NCI-H526 treated with DMSO at 0.1 percent for 48 hours (cell line): ENCODE measurements at places on chromosomes 3 and 15.

- DNase-seq = no peak
These were observed 1218.1 kb downstream of the ROBO2 start for GRCh38 chr3:78257951-78258530.

GRCh38 chr3:155701882-155702465 lies 42.9 kb downstream of the PLCH1 start:
- peak; percentile 61 for DNase-seq

DNA sequence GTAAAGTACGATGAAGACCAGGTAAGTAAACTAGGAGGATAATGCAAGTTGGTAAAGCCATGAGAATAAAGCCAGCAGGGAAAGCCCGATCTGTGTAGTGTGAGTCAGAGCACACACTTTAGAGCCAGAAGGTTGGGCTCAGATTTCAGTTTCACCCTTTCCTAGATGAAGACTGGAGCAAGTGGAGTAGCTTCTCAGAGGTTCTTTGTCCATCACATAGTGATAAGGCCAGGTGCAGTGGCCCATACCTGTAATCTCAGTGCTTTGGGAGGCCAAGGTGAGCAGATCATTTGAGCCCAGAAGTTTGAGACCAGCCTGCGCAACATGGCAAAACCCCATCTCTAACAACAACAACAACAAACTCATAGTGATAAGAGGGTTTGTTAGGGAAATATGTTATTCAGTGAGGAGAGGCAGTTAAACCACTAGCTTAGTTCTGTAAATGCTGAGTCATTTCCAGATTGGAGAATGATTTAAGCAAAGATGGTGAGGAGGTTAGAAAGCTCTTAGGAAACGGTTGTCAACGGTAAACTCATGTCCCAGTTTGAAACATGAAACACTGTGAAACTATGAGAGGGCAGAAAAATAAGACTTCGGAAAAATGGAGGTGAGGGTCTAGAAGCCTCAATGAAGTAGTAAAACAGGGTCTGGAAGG lies 39.0 kb downstream of the IL12A start:
- no peak for DNase-seq

- no peak for DNase-seq
These were observed 14.6 kb downstream of the ZNF860 start for GRCh38 chr3:31996195-31996594.

GRCh38 chr15:58549785-58550074 lies 117.9 kb downstream of the LIPC start:
- DNase-seq = no peak
